ENCODE measurements at places on chromosomes 5 and 9.

DNA sequence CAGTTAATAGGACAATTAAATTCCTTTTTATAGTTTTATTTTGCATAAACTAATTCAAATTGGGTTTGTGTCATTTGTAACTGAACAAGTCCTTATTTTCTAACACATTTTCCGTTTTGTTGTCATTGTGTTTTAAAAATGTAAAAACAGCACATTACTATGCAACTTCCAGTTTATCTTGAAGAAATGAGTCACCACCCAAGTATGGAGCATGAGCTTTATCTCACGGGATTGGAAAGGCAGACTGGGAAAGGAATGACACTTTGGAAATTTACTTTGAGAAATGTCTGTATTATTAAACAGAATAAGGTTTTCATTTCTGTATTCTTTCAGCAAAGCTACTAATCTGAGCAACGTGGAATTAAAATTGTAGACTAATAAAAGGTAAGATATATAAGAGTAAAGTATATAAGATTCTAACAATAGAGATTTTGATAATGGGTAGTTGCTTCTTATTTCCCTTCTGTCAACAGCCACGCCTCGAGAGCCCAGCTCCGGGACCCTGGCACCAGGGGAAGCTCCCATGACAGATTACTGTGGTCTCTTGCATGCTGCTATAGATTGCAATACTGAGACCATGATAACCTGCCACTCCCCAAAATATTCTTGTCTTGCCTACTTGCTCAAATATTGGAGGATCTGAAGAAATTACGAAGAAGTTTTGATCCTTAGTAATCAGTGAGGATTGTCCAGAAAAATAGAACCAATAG lies 433.1 kb downstream of the CHSY3 start:
- DNase-seq = no peak

- DNase-seq = no peak
Observed at GRCh38 chr9:9395539-9395938, 1217.3 kb downstream of the PTPRD start.

- DNase-seq = no peak
Observed at GRCh38 chr5:171524466-171524865, 105.0 kb downstream of the FGF18 start.

DNA sequence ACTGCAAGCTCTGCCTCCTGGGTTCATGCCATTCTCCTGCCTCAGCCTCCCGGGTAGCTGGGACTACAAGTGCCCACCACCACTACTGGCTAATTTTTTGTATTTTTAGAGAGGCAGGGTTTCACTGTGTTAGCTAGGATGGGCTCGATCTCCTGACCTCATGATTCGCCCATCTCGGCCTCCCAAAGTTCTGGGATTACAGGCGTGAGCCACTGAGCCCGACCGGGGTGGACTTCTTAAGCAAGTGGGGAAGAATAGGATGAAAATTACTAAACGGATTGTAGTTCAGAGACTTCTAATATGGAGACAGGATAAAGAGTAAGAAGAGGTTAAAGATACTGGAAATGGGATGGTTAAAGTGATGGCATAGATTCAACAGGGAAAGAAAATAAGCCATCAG lies 132.3 kb upstream of the IRX2 start:
- DNase-seq = no peak

GRCh38 chr9:127809540-127810377 lies 7.1 kb downstream of the FPGS start:
- no peak for DNase-seq

- no peak for DNase-seq
Observed at GRCh38 chr9:2153630-2154217, 138.6 kb downstream of the SMARCA2 start.

GRCh38 chr5:84406111-84406510 lies 21.4 kb upstream of the EDIL3 start:
- no peak for DNase-seq

DNA sequence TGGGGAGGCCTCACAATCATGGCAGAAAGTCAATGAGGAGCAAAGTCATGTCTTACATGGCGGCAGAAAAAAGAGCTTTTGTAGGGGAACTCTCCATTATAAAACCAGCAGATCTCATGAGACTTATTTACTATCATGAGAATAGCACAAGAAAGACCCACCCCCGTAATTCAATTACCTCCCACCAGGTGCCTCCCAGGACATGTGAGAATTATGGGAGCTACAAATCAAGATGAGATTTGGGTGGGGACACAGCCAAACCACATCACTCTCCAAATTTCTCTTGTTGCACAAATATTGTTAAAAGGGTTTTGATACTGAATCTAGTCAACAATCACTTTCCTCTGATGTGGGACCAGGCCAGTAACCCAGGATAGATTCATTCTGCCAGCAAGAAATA lies 1176.1 kb downstream of the CDH9 start:
- DNase-seq = no peak

GRCh38 chr5:180525399-180525798 lies 31.2 kb downstream of the CNOT6 start:
- DNase-seq = no peak

DNA sequence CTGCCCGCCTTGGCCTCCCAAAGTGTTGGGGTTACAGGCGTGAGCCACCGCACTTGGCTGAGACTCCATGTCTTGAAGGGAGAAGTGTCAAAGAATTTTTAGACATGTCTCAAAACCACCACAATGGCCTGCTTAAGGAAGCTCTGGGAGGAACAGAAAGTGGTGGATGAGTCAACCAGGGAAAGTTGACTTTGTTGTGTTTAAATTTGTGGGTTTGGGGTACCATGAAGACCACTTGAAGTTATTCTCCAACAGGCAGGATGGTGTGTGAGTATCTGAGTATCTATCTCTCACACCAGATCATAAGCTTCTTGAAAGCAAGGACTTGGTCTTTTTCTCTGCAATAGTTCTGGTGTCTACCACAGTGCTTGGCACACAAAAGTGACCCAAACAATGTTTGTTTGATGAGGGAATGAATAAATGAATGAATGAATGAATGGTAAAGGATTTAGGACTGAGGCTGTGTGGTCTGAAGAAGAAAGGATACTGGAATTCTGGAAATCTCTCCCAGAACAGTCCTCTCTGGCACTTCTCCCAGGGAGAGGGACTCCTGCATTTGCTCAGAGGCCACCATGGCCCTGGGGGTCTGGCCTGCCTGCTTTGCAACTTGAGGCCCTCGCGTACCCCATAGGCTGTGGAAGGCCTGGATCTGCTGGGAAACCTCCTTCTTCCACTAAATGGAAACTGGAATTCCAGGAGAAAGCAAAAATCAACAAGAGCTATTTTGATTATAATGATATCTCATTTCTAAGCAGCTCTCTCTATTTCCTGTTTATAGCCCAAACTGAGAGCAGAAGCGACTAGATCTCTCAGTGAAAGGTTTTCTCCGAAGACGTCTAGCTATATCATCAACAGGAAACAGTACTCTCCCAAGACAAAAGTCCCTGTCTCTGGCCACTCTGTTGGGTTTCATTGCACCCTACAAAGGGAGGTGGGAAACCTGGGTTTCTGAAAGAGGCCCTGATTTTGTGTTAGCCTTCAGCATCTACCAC lies 187.9 kb downstream of the PALM2AKAP2 start:
- DNase-seq = no peak

DNA sequence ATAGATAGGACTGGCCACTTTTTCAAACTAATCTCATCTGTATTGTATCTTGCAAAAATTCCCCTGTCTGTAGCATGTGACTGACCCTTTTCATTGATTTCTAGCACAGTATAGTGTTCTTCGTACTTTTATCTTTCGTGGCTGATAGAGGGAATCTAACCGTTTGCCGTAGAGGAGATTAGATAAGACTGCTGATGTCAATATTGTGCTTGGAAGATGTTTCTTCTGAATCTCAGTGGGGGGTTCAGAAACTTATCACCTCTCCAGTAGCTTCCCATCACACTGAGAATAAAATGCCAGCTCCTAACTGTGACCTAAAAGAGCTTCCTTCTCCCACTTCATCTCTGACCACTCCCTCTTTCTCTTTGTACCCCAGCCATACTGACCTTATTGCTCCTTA lies 25.4 kb upstream of the ALDOB start:
- DNase-seq = no peak

GRCh38 chr9:123375469-123376132 lies 19.6 kb downstream of the CRB2 start:
- DNase-seq = no peak

- no peak for DNase-seq
Observed at GRCh38 chr5:96315431-96315830, 117.6 kb downstream of the PCSK1 start.

- DNase-seq = no peak
Observed at GRCh38 chr9:134892820-134893420, 12.3 kb downstream of the FCN2 start.

- DNase-seq = no peak
Observed at GRCh38 chr5:136458481-136458880, 93.1 kb upstream of the TRPC7 start.

- no peak for DNase-seq
Observed at GRCh38 chr5:76143884-76144283, 60.7 kb downstream of the SV2C start.

- DNase-seq = no peak
Observed at GRCh38 chr9:24351973-24352372, 193.7 kb downstream of the IZUMO3 start.

GRCh38 chr5:143315929-143316328 lies 87.6 kb downstream of the NR3C1 start:
- no peak for DNase-seq

- DNase-seq = no peak
Observed at GRCh38 chr5:170312301-170312595, 14.7 kb upstream of the LCP2 start.

- DNase-seq = no peak
Observed at GRCh38 chr9:104027295-104027694, 66.8 kb upstream of the SMC2 start.

- no peak for DNase-seq
Observed at GRCh38 chr5:40983781-40984180, 74.5 kb downstream of the C7 start.

- no peak for DNase-seq
Observed at GRCh38 chr5:180339583-180340183, 13.5 kb downstream of the GFPT2 start.

DNA sequence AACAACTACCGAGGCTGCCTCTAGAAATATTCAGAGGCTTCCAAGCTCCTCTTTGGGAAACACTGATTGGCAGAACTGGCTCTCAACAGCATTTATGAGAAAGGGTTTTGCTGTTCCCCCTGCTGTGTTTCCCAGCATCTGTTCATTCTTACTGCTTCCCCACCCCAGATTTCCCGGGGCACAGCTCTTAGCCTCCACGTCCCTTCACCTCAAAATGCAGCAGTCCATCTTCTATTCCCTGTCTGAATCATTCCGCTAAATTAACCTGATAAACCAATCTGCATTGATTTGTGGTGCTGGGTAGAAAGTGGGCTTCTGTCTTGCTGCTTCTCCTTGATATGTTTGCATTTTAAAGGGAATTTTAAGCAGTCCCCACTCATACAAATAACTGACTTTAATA lies 67.4 kb downstream of the PLK2 start:
- DNase-seq = no peak

DNA sequence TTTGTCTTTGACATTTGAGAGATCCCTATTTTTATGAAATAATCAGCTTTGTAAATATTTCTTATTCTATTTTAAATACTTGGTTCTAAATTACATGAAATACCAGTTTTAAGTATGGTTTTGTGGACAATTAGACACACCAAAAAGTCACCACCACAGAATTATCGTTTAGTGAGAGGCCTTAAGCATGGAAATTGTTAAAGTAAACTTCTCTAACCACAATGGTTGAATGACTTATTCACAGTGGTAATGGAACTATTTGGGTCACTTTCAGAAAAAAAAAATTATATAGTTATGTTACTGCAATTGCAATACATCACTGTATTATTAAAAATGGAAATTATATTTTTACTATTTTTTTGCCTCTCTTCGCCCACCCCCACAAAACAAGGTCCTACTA lies 1252.5 kb downstream of the EFNA5 start:
- DNase-seq = no peak

DNA sequence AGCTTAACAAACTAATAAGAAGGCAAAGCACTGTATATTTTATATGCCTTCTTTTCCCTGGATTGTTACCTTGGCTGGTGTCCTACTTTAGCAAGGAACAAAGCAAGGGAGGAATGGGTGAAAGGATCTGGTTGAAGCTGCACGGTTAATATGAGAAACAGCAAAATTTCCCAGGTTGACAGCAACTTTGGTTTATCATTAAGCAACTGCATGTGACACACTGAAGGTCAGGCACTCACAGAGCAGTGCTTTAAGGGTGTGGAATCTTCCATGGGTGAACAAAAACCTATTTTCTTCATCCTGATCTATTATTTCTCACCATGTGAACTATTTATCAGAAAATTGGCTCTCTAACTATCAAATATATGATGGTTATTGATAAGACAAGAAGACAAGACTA lies 109.0 kb upstream of the ATP10B start:
- no peak for DNase-seq

GRCh38 chr9:129078691-129079503 lies 2.0 kb upstream of the DOLPP1 start:
- no peak for DNase-seq

DNA sequence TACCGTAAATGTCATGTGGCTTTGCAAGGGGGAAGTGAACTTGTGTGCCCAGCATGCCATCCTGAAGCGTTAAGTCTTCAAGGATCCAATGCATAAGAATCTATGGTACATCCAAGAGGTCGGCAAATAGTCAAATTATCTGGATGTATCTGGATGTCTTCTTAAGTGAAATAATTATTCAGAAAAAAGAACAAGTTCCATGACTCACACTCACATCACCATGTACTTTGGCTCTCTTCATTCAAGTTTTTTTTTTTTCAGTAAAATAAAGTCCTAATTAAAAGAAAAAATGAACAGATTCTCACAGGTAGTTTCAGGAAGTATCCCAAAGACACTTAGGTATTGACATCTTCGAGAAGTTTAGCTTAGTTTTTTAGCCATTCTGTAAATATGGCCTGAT lies 62.7 kb upstream of the MEGF10 start:
- no peak for DNase-seq

DNA sequence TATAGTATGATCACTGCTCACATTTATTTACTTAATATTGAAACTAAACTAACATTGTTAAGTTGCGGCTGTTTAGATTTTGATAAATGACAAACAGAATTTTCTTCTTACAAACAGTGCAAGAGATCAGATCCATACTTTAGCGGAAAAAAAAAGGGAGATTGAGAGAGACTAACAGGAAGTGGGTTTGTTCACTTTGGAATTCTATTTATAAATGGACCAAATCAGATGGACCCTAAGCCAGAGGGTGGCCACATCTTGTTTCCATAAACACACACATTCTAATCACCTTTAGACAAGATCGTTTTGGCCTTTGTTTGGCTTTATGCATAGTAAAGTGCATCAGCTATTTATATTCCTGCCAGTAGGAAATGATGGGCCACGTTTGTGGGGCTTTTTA lies 381.4 kb upstream of the CD180 start:
- no peak for DNase-seq

- DNase-seq = peak; percentile 20
Observed at GRCh38 chr9:136399176-136400037, 563 bp downstream of the SNAPC4 start.

- DNase-seq = no peak
Observed at GRCh38 chr5:68368311-68369022, 152.9 kb downstream of the PIK3R1 start.

DNA sequence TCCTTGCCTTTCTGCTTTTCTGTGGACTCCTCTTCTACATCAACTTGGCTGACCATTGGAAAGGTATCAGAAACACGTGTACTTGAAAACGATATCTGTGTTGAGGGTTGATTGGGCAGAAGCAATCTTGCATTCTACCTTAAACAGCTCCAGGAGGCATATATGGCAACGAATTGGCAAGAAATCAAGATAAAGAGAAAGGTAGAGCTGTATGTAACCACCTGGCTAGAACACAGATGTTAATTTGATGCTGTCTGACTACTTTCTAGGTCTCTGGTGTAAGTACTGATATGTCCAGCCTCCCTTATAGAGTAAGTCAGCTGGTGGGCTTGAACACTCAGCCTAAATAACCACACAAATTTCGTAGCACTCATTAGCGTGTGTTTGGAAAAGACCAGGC lies 1.3 kb downstream of the MAN1B1 start:
- no peak for DNase-seq

All from CD4-positive, alpha-beta T cell treated with Interferon gamma for 1 hour (primary cell).